ENCODE measurements at places on chromosomes 1 and 21.

- no peak for DNase-seq
These were observed 373.4 kb downstream of the SEC16B start for GRCh38 chr1:177596485-177596884.

GRCh38 chr1:220151454-220151853 lies 57.5 kb downstream of the IARS2 start:
- no peak for DNase-seq

GRCh38 chr1:62429581-62429980 lies 7.3 kb upstream of the USP1 start:
- DNase-seq: no peak

DNA sequence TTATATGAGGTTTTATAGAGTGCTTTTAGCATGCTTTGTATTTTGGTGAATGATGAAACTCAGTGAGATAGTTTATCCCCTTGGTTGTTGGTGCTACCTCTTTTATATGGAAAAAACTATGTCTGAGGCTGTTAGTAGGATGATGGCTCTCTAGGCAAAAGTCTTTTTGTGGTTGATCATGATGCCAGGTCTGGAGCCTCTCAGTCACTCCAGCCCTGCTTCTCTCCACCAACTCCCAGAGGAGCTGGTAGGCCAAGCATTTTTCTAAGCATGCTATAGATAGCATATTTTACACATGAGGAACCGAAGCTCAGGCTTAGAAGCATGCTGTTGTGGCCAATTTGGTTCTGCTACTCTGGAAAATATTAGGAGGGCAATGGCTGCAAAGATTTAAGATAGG lies 82.2 kb downstream of the FMN2 start:
- no peak for DNase-seq
